ENCODE measurements at places on chromosomes 16 and 17. TPM values are rescaled to one million over a fixed set of nuclear protein-coding genes. Genes with fewer than 3 reads are reported as not detected.

Gene GAS2L2
- 0.07 TPM for total RNA-seq

Gene NPIPA5
- 3.5 TPM for total RNA-seq

Gene CSH1
- total RNA-seq = not detected

Gene CCDC144A
- total RNA-seq = 12.3 TPM

Gene GAST
- not detected for total RNA-seq

Gene GGA2
- total RNA-seq = 84.0 TPM

Gene NPIPA3
- 2.8 TPM for total RNA-seq

Gene NPW
- total RNA-seq = 0.43 TPM

DNA sequence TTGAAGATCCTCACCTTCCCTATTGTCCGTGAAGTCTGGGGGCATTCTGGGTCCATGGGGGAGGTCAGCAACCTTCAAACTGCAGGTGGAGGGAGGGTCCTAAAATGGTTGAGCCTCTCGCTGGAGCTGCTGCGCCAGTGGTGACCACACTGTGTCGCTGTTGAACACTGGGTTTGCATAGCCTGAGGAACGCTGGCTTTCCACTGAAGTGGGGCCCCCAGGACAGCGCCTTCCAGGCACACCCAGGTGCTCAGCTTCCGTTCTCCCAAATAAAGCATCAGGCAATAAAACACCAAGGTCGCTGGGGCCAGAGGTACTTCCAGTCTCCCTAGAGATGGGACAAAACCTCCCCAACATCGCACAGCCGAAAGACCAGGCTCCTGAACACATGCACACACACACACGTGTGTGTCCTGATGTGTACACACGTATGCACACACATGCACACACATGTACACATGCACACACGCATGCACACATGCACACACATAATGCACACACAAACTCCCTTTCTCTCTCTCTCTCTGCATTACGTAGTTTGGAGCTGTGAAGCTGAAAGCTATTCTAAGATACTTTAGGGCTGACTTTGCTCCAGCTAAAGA, 120.6 kb downstream of the IRF8 start:
- no peaks in the 10 kb centered on the region for H3K36me3 ChIP-seq
- H3K4me3 ChIP-seq = no peak overlapping the region
- DNase-seq = no peak
- no peak overlapping the region for H3K27ac ChIP-seq
- no peaks in the 10 kb centered on the region for H3K4me1 ChIP-seq

- no peak overlapping the region for H3K27ac ChIP-seq
- DNase-seq = peak; percentile 38
- no peak overlapping the region for H3K4me3 ChIP-seq
- H3K27me3 ChIP-seq = no peaks in the 10 kb centered on the region
- no peaks in the 10 kb centered on the region for H3K36me3 ChIP-seq
- peaks cover 11% of the 10 kb centered on the region for H3K4me1 ChIP-seq
Observed at GRCh38 chr16:89308391-89309333, 91.2 kb downstream of the ZNF778 start.

- DNase-seq = no peak
- H3K4me1 ChIP-seq = no peaks in the 10 kb centered on the region
- H3K27me3 ChIP-seq = peaks cover 2% of the 10 kb centered on the region
- no peak overlapping the region for H3K27ac ChIP-seq
Observed at GRCh38 chr16:55047903-55048497, 117.3 kb downstream of the IRX5 start.

- no peak overlapping the region for H3K4me3 ChIP-seq
- peaks cover 4% of the 10 kb centered on the region for H3K36me3 ChIP-seq
- no peaks in the 10 kb centered on the region for H3K27me3 ChIP-seq
- no peak overlapping the region for H3K27ac ChIP-seq
- DNase-seq = no peak
Observed at GRCh38 chr17:39084558-39084957, 66.9 kb downstream of the PLXDC1 start.

GRCh38 chr17:1612400-1612799, 16.2 kb downstream of the SLC43A2 start:
- H3K4me3 ChIP-seq = no peak overlapping the region
- no peak overlapping the region for H3K27ac ChIP-seq

DNA sequence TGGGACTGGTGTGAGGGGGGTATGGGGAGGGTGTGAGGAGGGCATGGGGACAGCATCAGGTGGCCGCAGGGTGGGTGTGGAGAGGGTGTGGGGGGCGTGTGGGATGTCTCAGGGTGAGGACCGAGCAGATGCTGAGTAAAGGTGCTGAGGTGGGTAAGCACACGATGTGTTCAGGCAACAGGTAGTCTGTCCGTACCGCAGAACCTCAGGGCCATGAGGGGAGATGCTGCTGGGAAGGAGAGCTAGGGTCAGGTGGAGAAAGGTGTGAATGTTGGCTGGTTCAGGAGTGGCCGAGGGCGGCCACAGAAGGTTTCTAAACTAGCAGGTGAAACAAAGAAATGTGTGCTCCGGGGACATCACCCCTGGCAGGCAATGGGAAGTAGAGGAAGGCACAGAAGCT, 80.0 kb upstream of the CDH5 start:
- H3K36me3 ChIP-seq = no peaks in the 10 kb centered on the region
- no peak overlapping the region for H3K27ac ChIP-seq
- no peaks in the 10 kb centered on the region for H3K4me1 ChIP-seq
- H3K27me3 ChIP-seq = no peaks in the 10 kb centered on the region

DNA sequence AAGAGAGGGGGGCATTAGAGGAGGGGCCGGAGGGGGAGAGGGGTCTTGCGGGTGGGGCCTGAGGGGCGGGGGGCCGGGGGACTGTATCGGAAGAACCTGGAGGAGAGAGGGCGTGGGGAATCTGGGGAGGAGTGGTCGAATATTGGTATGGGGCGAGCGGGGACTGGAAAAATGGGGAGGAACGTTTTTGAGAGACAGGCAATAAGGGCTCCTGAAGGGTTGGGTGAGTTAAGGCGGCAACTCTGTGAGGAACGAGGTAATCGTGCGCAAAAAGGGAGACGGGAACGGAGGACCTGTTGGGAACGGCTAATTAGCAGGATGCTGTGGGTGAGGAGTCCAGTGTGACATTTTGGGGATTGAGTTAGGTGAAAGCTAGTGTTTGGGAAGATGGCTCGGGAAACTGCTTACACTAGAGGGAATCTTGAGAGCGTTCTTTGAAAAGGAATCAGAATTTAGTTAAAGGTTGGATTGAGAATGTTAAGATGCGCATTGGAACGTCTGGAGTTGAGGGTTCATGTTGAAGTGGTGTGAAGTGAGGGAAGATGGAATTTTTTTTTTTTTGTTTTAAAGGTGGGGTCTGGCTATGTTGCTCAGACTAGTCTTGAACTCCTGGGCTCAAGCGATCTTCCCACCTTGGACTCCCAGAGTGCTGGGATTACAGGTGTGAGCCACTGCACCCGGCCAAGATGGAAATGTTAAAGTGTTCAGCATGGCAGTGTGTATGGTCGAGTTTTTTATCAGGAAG, 662 bp downstream of the WIPF2 start:
- H3K4me3 ChIP-seq = peak overlapping the region; percentile 50
- peaks cover 24% of the 10 kb centered on the region for H3K4me1 ChIP-seq

DNA sequence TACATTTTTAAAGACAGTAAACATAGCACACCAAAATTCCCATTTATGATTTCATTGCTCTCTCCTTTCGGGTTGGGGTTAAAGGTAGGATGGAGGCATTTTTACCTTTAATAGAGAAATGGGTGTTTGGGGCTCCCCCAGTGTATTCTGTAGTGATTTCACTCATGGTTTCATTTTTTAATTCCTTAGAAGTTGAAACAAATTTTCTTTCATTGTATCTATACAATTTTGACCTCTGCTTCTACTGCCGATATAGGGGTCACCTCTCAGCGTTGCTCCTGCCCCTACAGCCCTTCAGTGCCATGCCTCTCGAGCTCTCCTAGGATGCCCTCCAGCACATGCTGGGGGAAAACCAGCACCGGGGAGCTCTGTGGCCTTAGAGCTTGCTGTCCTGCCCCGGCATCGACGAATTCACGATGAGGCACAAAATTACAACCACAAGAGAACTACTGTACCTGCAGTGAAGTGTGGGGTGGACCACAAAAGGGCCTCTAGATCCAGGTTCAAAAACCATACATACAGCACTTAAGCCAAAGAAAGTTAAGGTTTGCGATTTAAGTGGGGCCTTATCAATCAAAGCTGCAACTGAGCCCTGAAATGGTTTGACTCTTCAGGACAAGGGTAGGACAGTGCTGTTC, 39.3 kb downstream of the LITAFD start:
- H3K4me3 ChIP-seq = no peak overlapping the region
- H3K27ac ChIP-seq = no peak overlapping the region
- peaks cover 27% of the 10 kb centered on the region for H3K36me3 ChIP-seq
- H3K27me3 ChIP-seq = no peaks in the 10 kb centered on the region
- no peaks in the 10 kb centered on the region for H3K4me1 ChIP-seq
- no peak for DNase-seq

DNA sequence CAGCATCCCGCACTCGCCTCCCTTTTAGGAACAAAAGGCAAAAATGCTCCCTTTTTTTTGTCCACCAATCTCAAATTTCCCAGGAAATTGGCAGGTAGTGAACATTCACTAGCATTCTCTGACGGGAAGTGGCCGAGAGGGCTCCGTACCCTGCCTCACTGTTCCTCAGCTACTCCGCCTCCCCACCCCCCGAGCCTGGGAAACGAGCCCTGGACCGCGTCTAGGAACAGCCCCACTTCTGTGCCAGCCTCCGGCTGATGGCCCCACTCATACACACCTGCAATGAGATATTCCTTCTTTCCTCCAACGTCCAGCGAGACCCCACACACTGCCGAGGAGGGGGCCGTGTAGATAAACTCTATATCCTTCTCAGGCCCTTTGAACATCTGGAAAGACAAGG, 30.0 kb upstream of the USP36 start:
- no peak overlapping the region for H3K4me3 ChIP-seq
- no peak for DNase-seq
- no peak overlapping the region for H3K27ac ChIP-seq

DNA sequence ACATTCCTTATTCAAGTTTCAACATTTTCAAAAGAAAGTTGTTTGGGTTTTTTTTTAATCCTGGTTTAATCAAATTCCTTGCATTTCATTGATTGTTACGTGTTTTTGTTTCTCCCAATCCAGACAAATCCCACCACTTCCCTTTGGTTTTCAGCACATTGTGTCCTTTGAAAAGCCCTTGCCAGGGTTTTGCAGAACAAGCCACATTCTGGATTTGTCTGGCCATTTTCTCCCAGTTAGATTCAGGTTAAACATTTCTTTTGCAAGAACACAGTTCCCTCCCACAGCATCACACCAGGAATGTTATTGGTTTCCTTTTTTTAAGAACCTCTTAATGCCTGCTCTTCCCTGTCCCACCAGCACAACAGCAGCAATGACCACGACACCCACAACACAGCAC, 278.0 kb upstream of the SALL1 start:
- no peak overlapping the region for H3K27ac ChIP-seq
- H3K4me3 ChIP-seq = no peak overlapping the region
- H3K36me3 ChIP-seq = no peaks in the 10 kb centered on the region

GRCh38 chr17:48352630-48353029, 77.4 kb downstream of the SKAP1 start:
- H3K27me3 ChIP-seq = no peaks in the 10 kb centered on the region
- no peak for DNase-seq
- no peaks in the 10 kb centered on the region for H3K36me3 ChIP-seq
- H3K4me3 ChIP-seq = no peak overlapping the region

- H3K27ac ChIP-seq = no peak overlapping the region
- H3K4me1 ChIP-seq = no peaks in the 10 kb centered on the region
- H3K27me3 ChIP-seq = no peaks in the 10 kb centered on the region
- no peak for DNase-seq
- H3K4me3 ChIP-seq = no peak overlapping the region
Observed at GRCh38 chr17:74123866-74124444, 79.5 kb upstream of the RPL38 start.

GRCh38 chr16:80309178-80309577, 231.6 kb upstream of the DYNLRB2 start:
- no peak for DNase-seq
- H3K4me3 ChIP-seq = no peak overlapping the region
- no peak overlapping the region for H3K27ac ChIP-seq
- no peaks in the 10 kb centered on the region for H3K4me1 ChIP-seq

- no peak overlapping the region for H3K27ac ChIP-seq
- DNase-seq = no peak
- H3K27me3 ChIP-seq = no peaks in the 10 kb centered on the region
- H3K4me1 ChIP-seq = no peaks in the 10 kb centered on the region
- no peak overlapping the region for H3K4me3 ChIP-seq
Observed at GRCh38 chr16:75754141-75754540, 27.9 kb upstream of the CPHXL start.

- H3K27ac ChIP-seq = no peak overlapping the region
- peaks cover 10% of the 10 kb centered on the region for H3K36me3 ChIP-seq
- no peaks in the 10 kb centered on the region for H3K4me1 ChIP-seq
- no peaks in the 10 kb centered on the region for H3K27me3 ChIP-seq
Observed at GRCh38 chr16:69083306-69083941, 22.0 kb upstream of the HAS3 start.

- H3K36me3 ChIP-seq = peaks cover 72% of the 10 kb centered on the region
- DNase-seq = no peak
- H3K27me3 ChIP-seq = no peaks in the 10 kb centered on the region
Observed at GRCh38 chr17:42323268-42323773, 35.0 kb downstream of the STAT5A start.

GRCh38 chr17:51322390-51323029, 62.2 kb downstream of the UTP18 start:
- H3K4me1 ChIP-seq = no peaks in the 10 kb centered on the region
- no peaks in the 10 kb centered on the region for H3K36me3 ChIP-seq
- H3K27ac ChIP-seq = no peak overlapping the region
- DNase-seq = no peak

DNA sequence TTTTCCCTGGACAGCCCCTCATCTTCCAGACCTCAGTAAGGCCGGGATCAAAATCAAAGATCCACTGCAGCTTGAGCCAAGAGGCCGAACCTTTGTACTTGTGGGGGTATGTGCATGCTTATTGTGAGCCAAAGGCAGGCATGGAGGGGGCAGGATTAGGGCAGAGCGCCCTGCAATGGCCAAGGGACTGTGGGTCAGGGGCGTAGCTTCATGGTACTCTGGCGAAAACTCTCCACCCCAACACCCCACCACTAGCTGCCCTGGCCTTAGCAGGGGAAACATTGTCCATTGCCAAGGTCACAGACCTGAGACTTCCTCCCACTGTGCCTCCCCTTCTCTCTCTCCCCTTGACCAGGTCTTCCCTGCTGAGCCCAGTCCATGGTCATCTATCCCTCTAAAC, 90.1 kb downstream of the TMEM132E start:
- no peak overlapping the region for H3K27ac ChIP-seq
- H3K27me3 ChIP-seq = peaks cover 41% of the 10 kb centered on the region
- no peak for DNase-seq
- no peaks in the 10 kb centered on the region for H3K4me1 ChIP-seq
